ENCODE measurements at places on chromosomes 11 and 22.

DNA sequence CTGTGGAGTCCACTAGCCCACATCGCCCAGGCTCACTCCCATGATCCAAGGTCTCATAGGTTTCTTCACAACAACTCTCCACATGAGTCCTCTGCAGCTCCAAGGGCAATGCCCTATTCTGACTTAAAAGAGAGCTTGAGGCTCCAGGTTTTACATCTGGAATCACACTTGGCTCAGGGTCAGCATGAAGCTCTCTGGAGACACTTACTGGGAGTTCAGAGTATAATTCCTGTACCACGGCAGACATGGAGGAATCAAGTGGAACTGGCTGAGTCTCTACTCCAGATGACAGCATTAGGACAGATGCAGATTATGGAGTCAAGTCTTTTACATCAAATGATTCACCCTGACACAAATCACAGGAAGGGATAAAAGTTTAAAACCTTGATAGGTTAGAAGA is 11.4 kb downstream of the PRR14L start:
- DNase-seq: no peak

- peak; percentile 98 for DNase-seq
Observed at GRCh38 chr22:45268958-45269844, 15.5 kb upstream of the UPK3A start.

DNA sequence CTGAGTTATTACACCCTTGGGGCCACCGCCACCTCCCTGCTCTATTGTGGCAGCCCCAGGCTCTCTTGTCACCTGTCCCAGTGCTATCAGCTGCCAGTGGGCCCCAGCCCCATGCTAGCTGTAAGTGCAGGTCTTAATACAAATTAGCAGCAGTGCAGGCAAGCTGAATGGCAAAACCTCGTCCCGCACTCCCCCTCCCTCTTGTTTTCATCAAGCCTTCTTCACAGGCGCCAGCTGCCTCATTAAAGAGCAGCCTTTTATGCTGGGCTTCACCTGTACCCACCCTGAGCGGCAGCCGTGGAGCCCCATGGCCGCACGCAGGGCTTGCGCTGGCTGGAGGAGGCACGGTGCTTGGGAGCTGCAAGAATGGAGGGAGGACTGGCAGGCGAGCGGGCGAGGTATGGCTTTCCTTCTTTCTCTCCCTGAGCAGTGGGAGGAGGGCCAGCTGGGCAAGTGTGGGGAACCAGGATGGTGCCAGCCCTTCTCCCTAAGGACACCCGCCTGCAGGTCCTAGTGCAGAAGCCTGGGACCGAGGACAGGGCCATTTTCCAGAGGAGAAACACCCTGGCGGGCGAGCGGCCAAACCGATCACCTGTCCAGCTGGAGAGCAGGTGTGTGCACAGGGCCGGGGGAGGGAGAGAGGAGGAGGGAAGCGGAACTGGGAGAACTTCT is 70.7 kb downstream of the FLI1 start:
- DNase-seq: no peak

- DNase-seq: no peak
Observed at GRCh38 chr11:70250876-70251658, 19.4 kb upstream of the PPFIA1 start.

GRCh38 chr11:112392904-112393303 is 132.2 kb upstream of the PLET1 start:
- no peak for DNase-seq

GRCh38 chr22:49886346-49887063 is 31.7 kb downstream of the ALG12 start:
- peak; percentile 84 for DNase-seq

GRCh38 chr11:129417458-129417857 is 41.8 kb downstream of the BARX2 start:
- no peak for DNase-seq

DNA sequence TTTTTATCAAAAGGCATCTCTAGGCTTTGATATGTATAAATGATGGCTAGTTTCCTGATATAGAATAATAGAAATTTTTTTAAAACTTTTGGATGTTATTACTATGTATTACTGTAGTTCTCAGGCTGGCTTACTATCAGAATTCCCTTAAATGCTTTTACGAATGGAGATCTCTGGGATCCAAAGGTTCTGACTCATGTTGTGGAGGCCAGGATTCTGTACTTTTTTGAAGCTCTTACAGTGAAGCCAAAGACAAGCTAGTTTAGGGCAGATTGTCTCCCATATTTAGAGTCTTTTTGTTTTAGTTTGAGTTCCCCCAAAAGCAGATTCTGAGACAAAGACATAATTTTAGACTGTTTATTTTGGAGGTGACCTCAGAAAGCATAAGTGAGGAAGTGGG is 265.9 kb upstream of the SESN3 start:
- DNase-seq: no peak

GRCh38 chr22:29635734-29636357 is 32.4 kb downstream of the NF2 start:
- DNase-seq: no peak

GRCh38 chr11:103071008-103071407 is 21.0 kb downstream of the DCUN1D5 start:
- DNase-seq: no peak

DNA sequence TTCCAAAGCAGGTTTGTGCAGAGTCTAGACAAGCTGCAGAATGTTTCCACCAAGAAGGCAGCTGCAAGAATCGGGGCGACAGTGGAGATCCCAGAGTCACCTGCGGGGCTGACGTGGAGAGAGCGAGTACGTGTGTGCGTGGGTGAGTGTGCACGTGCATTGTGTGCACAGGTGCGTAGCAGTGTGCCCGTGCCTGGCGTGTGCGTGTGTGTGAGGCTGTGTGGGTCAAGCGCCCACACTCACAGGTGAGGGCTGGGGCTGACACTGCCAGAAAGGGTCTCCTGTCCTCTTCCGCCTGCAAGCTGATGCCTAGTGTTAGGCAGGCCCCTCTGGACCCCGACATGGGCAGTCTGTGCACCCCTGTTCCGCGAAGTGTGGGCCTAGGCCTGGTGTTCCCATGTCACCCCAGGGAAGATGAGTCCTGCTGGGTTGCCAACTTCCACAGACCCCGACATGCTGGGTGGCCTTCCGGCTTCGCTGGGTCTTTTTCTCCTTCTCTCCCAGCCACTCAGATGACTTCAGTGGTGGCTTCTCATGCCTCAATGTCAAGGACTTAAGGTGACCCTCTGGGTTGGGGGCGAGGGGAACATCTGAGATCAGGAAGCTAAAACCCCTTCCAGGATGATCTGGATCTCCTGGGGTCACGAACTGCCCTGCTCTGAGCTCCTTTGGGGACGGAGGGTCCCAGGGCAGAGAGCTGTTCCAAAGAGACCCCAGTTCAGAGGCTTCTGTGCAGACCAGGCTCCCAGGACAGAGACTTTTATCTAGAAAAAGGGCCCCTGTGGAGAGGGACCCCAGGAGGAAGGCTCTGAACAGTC is 10.4 kb upstream of the SYT8 start:
- no peak for DNase-seq

GRCh38 chr11:11937957-11938356 is 70.5 kb downstream of the DKK3 start:
- DNase-seq: no peak

DNA sequence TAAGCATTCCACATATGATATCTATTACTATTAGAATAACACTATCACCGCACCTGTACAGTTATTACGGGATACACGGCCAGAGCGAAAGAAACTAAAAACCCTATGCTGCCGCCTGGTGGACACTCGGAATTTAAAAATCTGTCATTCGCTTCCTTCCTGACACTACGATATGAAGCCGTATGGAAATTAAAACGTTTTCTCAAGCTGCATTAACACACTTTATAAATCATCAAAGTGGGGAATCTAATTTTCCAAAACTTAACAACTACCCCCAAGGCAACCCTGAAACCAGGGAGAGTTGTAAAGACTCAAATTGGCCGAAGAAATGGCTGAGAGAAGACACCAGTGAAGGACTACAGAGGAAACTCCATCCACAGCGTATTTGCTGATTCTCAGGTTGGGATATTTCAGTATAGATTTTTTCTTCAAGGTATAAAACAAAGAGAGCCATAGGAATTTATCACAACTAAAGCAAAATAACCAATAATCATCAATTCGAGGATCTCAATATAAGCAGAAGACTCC is 1.4 kb downstream of the CCDC73 start:
- DNase-seq: no peak

- no peak for DNase-seq
Observed at GRCh38 chr11:115224551-115224950, 279.7 kb downstream of the CADM1 start.

DNA sequence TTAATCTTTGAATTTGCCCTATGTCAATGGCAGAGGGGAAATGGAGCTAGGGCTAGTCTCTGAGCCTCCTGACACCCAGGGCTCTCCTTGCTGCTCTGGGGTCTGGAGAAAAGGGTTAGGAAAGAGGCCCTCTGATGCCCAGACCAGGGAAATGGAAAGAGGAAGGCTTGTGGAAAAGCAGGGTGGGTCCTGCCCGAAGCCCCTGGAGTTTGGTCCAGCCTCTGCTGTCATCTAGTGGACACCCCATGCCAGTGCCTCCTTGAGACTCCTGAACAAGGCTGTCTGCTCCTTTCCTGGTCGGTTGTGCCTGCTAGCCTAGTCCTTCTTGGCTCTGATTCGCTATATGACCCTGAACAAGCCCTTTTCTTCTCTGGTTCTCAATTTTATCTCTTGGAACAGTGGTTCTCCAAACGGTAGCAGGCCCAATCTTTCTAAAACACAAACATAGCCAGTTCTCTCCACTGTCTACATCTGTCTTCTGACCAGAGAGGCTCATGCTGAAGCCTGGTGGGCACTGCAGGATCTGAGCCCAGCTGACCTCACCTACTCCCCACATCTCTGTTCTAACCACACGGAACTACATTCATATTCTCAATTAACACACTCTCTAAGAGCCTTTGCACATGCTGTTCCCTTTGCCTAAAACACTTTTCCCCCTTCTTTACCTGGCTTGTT is 8.8 kb upstream of the PLA2G3 start:
- peak; percentile 85 for DNase-seq

DNA sequence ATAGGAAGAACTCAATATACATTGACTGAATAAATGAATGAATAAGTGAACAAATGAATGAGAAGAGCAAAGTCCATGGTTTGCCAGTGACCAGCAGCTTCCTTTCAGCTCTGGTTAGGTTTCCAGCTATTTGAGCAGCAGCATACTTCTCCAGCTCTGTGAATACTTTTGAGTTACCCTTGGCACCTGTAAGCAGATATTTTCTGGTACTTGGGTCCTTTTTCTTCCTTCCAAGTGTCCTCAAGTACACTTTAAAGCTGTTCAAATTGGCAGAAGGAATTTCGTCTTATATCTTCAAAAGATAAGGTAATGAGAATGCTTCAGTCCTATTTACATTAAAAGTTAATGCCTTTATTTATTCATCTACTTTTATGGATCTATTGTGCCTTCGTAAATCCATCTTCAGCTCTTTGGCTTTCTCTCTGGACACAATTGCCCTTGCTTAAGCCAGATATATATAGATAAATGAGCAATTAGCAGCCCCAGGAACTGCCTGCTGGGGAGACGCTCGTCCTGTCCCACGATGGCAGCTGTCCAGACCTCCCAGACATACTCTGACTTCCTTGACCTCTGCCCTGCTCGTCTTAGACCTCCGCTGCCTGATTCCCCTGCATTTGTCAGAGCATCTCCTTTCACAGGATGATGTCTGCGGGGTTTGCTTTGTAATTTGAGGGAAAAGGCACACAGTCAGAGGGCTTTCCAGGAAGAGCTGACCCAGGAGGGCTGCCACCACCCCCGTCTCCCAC is 926.3 kb downstream of the OPCML start:
- no peak for DNase-seq

GRCh38 chr22:47654922-47655491 is 892.6 kb downstream of the TBC1D22A start:
- no peak for DNase-seq

DNA sequence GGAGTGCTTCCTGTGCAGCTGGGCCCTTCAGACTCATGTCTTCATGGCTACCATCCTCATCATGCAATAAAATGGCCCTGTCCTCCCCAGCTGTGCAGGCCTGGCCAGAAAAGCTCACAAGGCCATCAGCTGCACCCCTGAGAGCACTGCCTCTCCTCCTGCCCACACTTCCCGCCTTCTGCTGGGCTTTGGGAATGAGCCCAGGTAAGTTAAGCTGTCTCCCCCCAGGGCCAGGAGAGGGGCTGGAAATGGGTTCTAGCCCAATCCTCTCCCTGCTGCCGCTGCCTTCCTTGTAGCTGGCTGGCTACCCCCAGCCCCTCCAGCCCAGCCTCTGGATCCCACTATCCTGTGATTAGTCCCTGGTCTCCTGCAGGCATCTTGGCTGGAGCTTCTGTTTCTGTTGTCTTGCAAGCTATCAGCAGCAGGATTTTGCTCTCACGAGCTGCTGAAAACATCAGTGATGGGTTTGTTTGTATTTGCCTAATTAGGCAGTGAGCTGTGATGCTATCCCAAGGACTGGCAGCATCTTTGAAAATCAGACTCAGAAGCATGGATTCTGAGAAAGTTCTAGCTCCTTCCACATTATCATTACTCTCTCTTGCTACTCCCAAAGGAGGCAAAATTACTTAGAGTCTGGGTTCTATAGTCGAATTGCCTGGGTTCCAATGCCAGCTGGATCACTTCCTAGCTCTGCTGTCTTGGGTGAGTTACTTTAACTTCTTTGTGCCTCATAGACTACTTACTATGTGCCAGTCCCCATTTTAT is 168.1 kb downstream of the ST3GAL4 start:
- no peak for DNase-seq

GRCh38 chr11:86918496-86918895 is 36.7 kb downstream of the FZD4 start:
- DNase-seq: no peak

DNA sequence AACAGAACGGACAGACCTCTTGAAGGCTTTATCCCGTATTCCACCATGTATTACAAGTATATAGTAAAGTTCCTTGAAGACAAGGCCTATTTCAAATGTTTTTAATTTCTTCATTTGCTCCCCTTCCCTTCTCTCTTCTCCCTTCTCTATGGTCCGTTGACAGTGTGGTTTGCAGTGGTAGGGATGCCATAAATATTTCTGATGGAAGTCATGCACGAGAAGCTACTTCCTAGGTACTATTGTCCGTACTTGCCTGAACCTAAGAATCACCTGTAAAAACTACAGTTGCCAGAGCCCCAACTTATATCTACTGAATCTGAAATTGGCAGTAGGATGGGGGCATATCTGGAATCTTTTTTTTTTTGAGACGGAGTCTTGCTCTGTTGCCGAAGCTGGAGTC is 2.8 kb downstream of the PISD start:
- DNase-seq: no peak

GRCh38 chr11:123104697-123105096 is 42.8 kb upstream of the HSPA8 start:
- no peak for DNase-seq

DNA sequence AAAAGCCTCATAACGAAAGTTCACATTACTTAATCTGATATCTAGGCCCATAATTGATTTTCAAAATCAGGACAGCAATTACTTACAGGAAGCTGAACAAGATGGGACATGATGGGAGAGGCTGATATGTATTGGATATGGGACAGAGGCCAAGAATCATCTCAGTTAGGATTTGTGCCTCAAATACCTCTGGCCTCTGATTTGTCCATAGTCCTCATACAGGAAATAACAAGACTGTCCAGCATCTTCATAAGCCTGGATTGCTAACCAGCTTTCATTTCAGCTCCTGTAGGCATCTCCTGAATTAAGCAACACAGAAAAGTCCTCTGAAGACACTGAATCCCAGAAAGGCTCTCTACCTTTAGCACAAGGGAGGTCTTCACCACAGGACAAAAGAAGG is 4.3 kb upstream of the MRGPRX4 start:
- DNase-seq: no peak

All from mesenteric fat pad (tissue), 1 donor.